Suppressor macrophage treated with lipopolysaccharide for 1 hour (primary cell): ENCODE measurements at places on chromosomes 5 and 9.
A peak's percentile ranks its signal among the peaks of the same experiment; 100 is the strongest.

DNA sequence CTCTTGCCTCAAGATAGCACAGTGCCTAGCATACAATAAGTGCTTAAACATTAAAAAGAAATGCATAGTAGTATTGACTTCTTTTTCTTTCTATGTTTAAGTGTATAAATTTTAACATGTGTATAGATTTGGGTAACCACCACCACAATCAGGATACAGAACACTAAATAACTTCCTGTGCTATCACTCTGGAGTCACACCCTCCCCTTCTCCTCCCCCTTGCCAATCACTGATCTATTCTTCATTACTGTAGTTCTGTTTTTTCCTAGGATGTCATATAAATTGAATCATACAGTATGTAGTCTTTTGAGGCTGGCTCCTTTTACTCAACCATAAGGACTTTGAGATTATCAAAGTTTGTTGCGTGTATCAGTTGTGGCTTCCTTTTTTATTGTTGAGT lies 68.5 kb downstream of the OSTF1 start:
- DNase-seq: no peak

DNA sequence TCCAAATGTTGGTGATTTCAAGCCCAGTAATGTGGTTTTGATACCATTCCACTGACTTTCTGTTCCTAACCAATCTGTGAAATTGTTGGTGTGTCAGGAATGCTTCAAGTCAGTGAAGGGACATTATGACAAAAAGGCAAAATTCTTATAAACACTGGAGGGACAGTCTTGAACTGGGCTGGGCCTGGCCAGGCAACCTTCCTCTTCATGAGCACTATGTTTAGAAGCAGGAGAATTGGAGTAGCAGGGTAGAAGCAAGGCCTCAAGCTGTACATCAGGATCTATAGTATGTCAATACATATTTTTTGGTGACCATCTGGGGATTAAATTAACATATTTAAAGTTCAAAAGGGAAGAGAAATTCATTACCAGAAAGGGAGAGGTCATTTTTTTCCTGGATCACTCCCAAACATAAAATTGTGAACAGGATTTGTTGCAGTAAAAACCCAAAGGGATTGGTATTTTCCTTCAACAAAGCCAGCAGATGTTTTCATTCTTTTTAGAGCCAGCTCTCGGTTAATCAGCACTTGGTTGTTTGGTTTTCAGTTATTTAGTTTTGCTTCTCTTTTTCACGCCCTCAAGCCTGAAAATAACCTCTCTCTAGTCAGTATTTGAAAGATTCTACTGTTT lies 77.9 kb upstream of the PIK3R1 start:
- DNase-seq: no peak

- DNase-seq: no peak
These were observed 48.9 kb downstream of the DYNC2I2 start for GRCh38 chr9:128607642-128608350.

- DNase-seq: no peak
These were observed 152.1 kb downstream of the FSTL4 start for GRCh38 chr5:133460172-133460758.

GRCh38 chr5:132486318-132487094 lies 4.1 kb downstream of the IRF1 start:
- DNase-seq: no peak

- DNase-seq: peak; percentile 39
These were observed 507.7 kb upstream of the PTGER4 start for GRCh38 chr5:40171971-40172370.

DNA sequence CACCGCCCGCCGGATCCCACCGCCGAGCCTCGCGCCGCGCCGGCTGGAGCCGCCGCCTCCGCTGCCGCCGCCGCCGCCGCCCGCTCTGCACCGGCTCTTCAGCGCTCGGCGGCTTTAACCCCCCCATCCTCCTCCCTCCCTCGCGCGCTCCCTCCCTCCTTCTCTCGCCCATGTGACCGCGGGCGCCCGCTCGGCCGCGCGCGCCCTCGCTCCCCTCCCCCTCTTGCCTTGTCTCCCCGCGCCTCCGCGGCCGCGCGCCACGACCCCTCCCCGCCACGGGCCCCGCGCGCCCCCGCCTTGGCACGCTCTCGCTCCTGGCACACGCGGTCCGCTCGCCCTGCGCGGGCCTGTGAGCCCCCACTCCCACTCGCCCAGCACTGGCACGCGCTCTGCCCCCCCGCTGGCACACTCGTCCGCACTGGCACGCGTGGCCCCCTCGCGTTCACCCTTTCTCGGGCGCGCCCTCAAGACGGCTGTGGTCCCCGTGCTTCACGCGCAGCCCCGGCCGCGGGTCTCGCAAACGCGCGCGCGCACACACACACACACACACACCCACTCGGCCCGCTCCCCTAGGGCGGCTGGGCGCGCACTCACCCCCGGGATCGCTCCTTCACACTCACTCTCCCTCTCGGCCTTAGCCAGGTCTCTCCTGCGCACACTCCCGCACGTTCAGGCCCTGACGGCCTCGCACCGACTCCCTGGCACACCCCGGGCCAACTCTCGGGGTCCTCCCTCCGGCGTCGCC lies at the start of gene CNTFR:
Gene CNTFR, minus strand, starts transcription at position 89 of the 745 bp plus-strand sequence. CDS start 20,743 bp downstream, outside the sequence.
- DNase-seq: peak; percentile 22

GRCh38 chr5:179344431-179345182 lies 654 bp downstream of the ADAMTS2 start:
- DNase-seq: peak; percentile 49

- no peak for DNase-seq
These were observed 164.4 kb downstream of the SEMA5A start for GRCh38 chr5:9381464-9381863.

DNA sequence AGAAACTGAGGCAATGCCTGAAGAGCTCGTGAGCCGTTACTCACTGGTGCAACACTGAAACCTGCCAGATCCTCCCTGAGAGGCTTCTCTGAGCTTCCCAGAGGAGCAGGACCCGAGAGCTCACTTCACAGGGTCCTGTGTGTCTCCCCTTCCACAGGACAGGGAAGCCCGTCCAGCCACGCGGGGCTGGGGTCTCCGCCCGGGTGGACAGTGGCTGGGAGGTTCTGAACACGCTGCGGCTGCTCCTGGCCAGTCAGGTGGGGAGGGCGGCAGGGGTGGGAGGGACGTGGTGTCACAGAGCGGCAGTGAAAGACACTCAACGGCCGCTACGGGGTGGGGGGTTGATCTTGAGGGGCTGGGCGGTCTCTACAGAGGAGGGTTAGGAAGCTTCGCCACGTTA lies 290 bp upstream of the ZDHHC11 start:
- DNase-seq: no peak

DNA sequence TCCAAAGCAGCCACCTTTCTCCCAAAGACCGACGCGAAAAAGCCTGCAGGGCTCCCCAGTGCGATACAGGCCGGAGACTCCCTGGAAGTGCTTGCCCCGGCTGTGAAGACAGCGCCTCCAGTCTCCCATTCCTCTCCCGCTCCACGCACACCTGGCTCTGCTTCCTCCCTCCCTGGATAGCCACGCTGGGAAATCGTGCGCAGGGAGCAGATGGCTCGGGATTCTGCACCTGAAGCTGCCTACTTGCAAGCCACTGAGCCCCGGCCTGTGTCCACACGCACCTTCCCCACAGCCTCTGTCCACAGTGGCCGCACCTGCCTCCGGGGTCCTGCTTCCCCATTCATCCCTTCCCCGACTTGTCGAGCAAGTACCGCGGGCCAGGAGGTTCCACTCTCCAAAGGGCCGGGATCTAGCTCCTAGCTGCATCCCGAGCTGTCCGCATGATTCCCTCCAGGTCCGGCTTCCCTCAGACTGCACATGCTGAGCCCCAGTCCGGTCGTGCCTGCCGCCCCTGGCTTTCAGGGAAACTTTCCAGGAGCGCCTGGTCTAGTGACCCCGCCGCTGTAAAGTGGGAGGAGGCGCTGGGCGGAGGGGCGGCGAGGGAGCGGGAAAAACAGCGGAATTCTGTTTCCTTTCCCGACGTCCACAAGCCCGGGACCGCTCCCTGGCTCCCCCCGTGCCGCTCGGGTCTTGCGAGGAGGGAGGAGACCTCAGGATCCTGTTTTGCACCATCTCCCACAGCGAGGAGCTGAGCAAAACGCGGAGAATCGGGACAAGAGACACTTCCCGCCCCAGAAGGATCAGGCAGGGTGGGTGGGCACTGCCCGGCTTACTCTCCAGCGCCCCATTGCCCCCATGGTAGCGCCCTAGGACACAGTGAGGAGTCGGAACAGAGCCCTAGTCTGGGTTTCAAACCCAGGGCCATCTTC lies 2.0 kb downstream of the SEMA6A start:
- DNase-seq: no peak

GRCh38 chr9:89597711-89598362 lies 7.0 kb upstream of the GADD45G start:
- DNase-seq: peak; percentile 80

DNA sequence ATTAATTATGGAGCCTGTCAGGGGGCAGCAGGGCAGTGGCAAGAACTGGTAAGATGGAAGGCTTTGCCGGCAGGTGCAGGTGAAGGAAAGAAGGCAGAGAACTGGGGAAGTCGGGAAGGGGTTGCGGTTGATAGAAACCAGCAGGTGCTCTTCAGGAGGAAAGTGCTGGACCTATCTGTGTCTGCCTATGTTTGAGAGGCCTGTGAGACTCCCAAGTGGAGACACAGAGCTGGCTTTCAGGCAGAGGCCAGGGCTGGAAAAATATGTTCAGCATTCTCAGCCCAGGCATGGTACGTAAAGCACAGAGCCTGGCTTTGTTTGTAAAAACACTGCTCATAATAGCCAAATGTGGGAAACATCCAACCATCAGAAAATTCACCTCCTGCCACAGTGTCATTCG lies 69.5 kb downstream of the S1PR3 start:
- no peak for DNase-seq

GRCh38 chr5:60261732-60262131 lies 368.2 kb upstream of the PDE4D start:
- no peak for DNase-seq

- DNase-seq: no peak
These were observed 289.4 kb downstream of the ADAMTS6 start for GRCh38 chr5:65192331-65192730.

GRCh38 chr5:136037001-136037705 lies 8.4 kb downstream of the TGFBI start:
- peak; percentile 53 for DNase-seq

DNA sequence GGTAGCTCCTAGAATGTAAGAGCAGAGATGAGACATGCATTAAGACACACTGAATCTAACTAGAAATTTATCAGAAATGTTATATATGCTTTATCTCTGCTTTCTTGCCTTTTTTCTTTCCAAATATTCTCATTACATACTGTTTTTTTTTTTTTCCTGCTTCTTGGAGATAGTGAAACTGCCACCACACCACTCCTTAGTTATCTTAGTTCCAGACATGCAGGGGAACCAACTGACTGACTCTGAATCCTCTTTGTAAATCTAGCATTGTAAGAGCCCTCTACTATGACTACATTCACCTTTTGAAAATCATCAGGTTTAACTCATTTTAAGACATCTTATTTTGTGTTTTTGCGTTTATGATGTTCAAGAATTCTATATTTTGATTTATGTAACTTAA lies 181.3 kb upstream of the ST8SIA4 start:
- DNase-seq: no peak

DNA sequence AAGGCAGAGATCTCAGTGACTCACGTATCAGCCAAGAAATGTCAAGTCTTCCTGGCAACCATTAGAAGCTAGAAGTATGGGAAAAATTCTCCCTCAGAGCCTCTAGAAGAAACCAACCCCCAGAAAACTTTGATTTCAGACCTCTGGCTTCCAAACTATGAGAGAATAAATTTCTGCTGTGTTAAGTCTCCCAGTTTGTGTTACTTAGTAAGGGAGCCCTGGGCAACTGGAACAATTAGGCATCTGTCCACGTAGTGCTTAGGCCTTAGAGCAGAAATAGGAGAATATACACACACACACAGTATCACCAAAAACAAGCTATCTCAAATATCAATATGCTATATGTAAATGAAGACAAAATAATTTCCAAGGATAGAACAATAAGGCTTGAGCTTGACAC lies 894.8 kb upstream of the CDH10 start:
- no peak for DNase-seq

DNA sequence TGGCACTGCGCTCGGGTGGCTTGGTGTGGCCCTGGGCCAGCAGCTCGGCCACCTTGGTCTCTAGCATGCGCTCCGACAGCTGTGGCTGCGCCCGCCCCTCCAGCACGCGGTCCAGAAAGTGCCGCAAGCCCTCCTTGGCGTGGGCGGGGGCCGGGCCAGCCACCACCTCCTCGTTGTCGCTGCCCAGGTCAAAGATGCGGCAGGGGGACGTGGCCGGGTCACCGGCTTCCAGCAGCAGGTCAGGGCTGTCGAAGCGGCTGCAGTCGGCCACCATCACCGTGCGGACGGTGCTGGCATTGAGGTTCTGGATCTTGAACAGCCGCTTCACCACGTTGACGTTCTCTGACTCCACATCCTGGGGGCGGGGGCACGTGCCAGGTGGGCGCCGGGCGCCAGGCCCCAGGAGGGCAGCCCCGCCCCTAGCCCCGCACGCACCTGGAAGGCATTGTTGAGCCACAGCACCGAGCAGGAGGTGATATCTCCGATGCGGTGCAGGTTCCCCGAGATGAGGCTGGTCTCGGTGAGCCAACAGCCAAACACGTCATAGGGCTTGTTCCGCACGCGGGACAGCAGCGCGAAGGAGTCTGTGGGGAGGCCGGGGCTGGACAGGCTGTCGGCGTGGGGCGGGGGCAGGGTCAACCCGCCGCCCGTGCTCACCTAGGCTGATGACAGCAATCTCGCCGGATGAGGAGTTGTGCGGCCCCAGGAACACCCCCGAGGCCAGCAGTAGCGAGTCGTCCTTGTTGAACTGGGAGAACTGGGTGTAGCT lies 2.2 kb downstream of the FBXW5 start:
- DNase-seq: no peak

GRCh38 chr5:75568202-75568601 lies 43.1 kb upstream of the ANKDD1B start:
- peak; percentile 39 for DNase-seq

DNA sequence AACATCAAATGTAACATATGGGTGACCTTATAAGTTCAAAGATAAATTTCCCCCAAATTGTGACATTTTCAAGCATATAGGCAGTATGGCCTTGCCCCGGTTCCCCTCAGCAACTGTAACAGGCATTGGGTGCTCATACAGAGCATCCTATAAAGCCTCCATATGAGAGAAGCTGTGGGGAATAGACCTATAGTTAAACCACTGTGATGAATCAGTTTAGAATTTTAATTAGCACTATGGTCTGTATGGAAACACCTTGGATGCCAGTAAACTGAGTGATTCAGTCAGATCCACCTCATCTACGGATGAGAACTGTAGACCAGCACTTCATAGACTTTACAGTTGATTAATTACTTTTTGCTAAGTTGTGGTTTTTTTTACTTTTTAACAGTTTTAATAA lies 79.4 kb downstream of the ERCC6L2 start:
- no peak for DNase-seq

GRCh38 chr5:73346878-73347408 lies 101.6 kb downstream of the FOXD1 start:
- no peak for DNase-seq

GRCh38 chr5:76445830-76446229 lies 42.7 kb downstream of the IQGAP2 start:
- DNase-seq: no peak

DNA sequence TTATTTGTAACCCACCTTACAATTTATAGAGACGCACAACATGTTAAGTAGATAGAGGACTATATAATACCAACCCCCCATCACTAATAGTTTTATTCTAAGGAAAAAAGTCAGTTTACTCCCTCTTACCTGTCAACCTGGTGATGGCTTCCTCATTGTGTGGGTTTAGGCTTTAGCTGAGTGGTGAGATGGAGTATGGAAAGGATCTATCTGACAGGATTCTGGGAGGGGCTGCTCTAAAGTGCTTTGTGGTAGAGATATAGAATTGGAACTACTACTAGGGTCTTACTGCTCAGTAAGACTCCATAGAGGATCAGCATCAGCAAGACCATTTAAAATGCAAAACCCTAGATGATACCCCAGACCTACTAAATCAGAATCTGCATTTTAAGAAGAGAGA lies 82.1 kb upstream of the IFNE start:
- DNase-seq: no peak
